ENCODE measurements at places on chromosomes 1 and 21. TPM values are rescaled to one million over a fixed set of nuclear protein-coding genes. Genes with fewer than 3 reads are reported as not detected.

The CELA3B gene
- 12,815 TPM for total RNA-seq

DNA sequence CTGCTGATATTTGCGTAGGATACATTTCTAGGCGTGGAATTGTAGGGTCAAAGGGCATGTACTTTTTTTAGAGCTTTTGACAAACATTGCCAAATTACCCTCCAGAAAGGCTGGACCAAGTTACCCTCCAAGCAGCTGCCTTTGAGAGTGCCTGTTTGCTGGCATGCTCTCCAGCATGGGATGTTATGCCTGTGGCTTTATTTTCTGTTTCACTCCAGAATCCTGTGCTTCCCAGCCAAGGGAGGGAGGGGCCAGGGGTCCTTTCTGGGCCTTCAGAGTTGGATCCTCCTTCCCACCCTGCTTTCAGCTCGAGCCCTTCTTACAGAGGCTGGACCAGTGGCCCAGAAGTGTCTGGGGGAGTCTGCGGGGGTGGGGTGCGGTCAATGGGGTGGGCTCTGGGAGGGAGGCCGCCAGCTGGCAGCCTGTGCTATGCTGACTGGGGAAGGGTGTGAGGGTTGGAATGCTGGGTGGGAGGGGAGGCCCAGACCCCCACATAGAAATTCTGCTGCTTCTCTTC, 81.2 kb downstream of the EPHB2 start:
- peaks cover 13% of the 10 kb centered on the region for H3K4me1 ChIP-seq
- no peaks in the 10 kb centered on the region for H3K27me3 ChIP-seq
- H3K4me3 ChIP-seq = no peak overlapping the region
- no peak for DNase-seq
- H3K36me3 ChIP-seq = no peaks in the 10 kb centered on the region
- H3K27ac ChIP-seq = no peak overlapping the region

DNA sequence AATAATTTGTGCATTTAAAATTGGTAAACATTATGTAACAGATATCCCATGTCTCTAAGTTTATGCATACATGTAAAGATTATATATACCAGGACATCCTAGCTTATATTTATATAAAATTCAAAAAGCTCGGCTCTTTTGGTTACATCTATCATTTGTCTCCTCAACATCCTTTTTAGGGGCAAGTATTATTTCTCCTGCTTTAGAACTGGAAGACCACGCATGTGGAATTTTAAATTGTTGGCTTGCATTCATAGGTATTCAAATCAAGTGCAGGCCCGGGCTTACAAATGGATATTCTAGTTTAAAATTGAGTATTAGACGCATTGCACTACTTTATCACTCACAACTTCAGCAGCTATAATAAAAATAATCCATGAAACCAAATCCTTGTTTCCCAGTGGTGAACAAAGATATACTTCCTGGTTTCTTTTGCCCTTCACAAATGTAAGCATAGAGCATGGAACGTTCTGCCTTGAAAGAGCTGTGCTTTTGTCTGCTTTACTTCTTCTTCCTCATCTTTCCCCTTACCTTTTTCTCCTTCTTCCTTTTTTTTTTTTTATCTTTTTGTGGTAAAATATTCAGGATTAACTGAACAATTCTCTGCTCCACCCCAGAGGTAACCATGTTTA, 57.1 kb downstream of the DDAH1 start:
- peaks cover 45% of the 10 kb centered on the region for H3K4me1 ChIP-seq
- H3K36me3 ChIP-seq = no peaks in the 10 kb centered on the region
- no peak for DNase-seq
- H3K27me3 ChIP-seq = no peaks in the 10 kb centered on the region
- no peak overlapping the region for H3K4me3 ChIP-seq

DNA sequence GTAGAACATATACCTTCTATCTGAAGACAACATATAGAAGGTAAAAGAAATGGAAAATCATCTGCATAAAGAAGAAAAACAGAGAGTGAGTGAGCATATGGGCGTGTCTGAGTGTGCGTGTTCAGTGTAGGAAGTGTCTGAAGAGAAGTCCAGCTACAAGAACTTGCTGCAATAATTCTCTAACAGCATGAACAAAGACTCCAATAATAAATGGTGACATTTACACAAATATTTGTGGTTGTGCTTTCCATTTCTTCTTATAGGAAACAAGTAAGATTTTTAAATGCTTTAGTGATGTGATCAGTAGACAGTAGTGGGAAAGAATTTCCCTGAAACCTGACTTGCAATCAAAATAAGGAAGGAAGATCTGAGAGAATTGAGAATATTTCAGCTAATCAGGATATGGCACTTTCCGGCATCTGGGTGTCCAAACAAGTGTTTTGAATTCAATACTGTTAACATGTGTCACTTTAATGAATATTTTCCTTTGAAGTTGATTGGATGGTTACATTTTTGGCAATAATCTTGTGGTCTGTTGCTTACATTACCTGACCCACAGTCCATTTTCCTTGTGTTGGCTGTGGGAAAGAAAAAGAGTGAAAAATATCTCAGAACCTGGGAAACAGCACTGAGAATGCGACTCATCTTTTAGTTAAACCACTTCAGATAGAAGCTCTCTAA, 154.0 kb downstream of the TGFB2 start:
- no peaks in the 10 kb centered on the region for H3K4me1 ChIP-seq
- H3K27me3 ChIP-seq = no peaks in the 10 kb centered on the region
- H3K36me3 ChIP-seq = no peaks in the 10 kb centered on the region
- peak overlapping the region; percentile 65 for H3K27ac ChIP-seq
- H3K4me3 ChIP-seq = no peak overlapping the region
- DNase-seq = no peak

DNA sequence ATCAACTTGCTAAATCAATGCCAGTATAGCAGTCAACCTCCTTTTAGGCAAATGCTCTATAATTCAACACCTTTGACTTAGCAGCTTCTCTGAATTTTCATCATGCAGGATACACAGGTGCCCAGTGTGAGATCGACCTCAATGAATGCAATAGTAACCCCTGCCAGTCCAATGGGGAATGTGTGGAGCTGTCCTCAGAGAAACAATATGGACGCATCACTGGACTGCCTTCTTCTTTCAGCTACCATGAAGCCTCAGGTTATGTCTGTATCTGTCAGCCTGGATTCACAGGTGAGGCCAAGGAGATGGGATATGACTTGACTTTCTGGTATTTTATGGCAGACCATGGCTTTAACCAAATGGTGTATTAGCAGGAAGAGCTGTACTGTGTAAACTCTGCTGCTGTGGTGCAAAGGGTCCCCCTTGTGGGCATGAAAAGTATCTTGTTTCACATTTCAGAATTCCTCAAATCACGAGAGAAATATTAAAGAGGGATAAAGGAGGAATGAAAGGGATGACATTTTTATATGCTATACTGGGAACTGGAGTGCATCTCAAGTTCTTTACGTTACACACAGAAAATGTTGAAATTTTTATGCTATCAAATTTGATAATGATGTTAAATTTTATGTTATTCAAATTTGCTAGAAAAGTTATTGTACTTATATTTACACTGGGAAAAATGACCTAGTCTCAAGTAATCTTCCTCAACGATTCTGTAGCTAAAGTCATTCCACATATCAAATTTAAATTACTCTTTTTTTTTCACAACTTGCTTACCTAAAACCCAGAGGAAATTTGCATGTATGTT, 88.9 kb downstream of the CRB1 start:
- peaks cover 7% of the 10 kb centered on the region for H3K4me1 ChIP-seq
- H3K27me3 ChIP-seq = no peaks in the 10 kb centered on the region
- no peak overlapping the region for H3K27ac ChIP-seq

GRCh38 chr1:93324486-93325464, 20.9 kb upstream of the DR1 start:
- H3K27ac ChIP-seq = no peak overlapping the region
- no peaks in the 10 kb centered on the region for H3K36me3 ChIP-seq
- no peak overlapping the region for H3K4me3 ChIP-seq
- no peaks in the 10 kb centered on the region for H3K27me3 ChIP-seq
- no peak for DNase-seq

DNA sequence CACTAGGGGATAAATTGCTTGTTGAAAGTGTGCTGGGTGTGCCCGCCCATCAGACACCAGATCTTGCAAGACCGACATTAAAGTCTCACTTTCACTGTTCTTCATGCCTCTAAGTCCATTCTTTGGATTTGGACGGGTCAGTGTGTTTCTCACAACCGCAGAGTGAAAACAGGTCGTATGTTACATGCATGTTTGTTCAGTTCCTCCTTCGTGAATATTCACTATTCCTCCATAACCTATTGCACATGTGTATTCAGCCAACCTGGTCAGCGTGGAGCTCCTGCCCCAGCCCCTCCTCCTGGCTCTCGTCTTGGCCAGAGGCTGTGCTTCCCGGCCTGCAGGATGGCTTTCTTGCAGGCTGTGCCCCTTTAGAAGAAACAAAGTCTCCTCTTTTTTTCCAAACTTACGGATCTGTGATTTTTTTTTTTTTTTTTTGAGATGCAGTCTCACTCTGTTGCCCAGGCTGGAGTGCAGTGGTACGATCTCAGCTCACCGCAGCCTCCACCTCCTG, 2.2 kb upstream of the KRTAP10-6 start:
- H3K4me1 ChIP-seq = no peaks in the 10 kb centered on the region
- no peaks in the 10 kb centered on the region for H3K36me3 ChIP-seq
- no peaks in the 10 kb centered on the region for H3K27me3 ChIP-seq
- no peak overlapping the region for H3K4me3 ChIP-seq

The DPT gene
- total RNA-seq = 25.4 TPM

The LEMD1 gene
- total RNA-seq = not detected

The KANK4 gene
- 9.1 TPM for total RNA-seq

- H3K4me1 ChIP-seq = no peaks in the 10 kb centered on the region
- no peaks in the 10 kb centered on the region for H3K36me3 ChIP-seq
- H3K4me3 ChIP-seq = no peak overlapping the region
Observed at GRCh38 chr1:170481000-170481399, 51.0 kb upstream of the GORAB start.

The ASTN1 gene
- 0.66 TPM for total RNA-seq

DNA sequence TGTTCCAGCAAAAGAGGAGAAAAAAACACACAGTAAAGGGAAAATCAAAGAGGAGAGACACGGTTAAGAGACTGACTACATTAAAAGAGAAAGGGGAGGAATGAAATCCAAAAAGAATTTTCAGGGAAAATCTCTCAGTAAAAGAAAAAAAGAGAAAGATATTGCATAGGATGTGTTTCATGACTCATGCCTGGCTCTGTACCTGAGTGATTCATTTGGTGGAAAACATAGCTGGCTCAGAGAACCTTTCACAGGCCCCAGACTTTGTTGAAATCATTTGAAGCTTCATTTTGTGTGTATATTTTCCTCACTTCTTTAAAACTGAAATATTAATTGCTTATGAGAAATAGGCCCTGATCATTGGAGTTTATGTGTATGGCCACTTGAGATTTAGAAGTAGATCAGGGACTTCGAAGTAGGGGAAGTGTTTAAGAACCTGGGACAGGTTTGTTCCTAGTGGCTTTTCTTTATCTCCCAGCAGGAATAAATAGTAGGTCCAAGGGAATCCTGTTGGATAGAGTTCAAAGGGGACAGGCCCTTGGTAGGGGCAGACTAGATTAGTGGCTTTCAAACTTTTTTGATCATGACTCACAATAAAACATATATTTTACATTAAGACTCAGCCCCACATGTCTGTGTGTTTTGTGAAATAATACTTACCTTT, 239.1 kb upstream of the SGIP1 start:
- H3K4me1 ChIP-seq = no peaks in the 10 kb centered on the region
- no peak for DNase-seq
- no peak overlapping the region for H3K27ac ChIP-seq
- no peak overlapping the region for H3K4me3 ChIP-seq
- no peaks in the 10 kb centered on the region for H3K36me3 ChIP-seq

The CFHR3 gene
- total RNA-seq = not detected

GRCh38 chr1:107405236-107405635, 264.4 kb downstream of the NTNG1 start:
- no peaks in the 10 kb centered on the region for H3K4me1 ChIP-seq
- no peak overlapping the region for H3K4me3 ChIP-seq
- H3K27ac ChIP-seq = no peak overlapping the region
- DNase-seq = peak; percentile 5
- no peaks in the 10 kb centered on the region for H3K36me3 ChIP-seq
- H3K27me3 ChIP-seq = no peaks in the 10 kb centered on the region

- no peak overlapping the region for H3K4me3 ChIP-seq
- H3K27me3 ChIP-seq = no peaks in the 10 kb centered on the region
- H3K36me3 ChIP-seq = no peaks in the 10 kb centered on the region
- no peak for DNase-seq
- H3K4me1 ChIP-seq = no peaks in the 10 kb centered on the region
- H3K27ac ChIP-seq = peak overlapping the region; percentile 45
Observed at GRCh38 chr1:186618401-186619170, 61.6 kb downstream of the PTGS2 start.

DNA sequence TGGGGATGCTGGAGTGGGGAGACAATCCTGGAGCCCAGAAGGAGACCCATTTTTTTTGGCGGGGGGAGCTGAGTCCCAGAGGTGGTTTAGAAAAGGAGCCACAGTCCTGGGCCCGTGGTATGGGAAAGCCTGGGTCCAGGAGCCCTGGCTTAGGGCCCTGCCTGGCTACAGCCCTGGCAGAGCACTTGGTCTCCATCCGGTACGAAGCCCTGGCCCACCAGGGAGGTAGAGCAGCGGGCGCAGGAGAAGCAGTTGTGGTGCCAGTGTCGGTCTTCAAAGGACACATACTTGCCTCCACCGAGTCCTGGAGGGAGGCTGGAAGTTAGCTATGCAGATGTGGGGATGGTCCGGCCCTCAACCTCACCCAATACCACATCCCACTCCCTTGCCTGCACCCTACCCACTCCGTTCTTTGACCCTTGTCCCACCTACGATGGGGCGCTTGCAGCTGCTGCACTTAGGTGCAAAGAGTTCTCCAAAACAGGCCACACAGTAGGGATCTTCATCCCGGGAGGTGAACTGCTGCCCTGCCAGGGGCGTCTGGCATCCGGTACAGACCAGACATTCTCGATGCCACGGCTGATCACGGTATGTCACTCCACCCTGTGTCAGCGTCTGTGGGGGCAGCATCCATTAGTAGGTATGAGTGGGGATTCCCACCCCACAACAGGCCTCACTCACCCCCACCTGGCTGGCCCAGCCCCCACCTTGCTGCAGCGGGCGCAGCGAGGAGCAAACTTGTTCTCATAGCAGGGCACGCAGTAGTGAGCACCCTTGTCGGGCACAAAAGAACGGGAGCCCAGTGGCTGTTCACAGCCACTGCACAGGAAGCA, 7.7 kb upstream of the SF3A3 start:
- H3K27ac ChIP-seq = peak overlapping the region; percentile 56
- H3K27me3 ChIP-seq = no peaks in the 10 kb centered on the region
- no peak for DNase-seq

DNA sequence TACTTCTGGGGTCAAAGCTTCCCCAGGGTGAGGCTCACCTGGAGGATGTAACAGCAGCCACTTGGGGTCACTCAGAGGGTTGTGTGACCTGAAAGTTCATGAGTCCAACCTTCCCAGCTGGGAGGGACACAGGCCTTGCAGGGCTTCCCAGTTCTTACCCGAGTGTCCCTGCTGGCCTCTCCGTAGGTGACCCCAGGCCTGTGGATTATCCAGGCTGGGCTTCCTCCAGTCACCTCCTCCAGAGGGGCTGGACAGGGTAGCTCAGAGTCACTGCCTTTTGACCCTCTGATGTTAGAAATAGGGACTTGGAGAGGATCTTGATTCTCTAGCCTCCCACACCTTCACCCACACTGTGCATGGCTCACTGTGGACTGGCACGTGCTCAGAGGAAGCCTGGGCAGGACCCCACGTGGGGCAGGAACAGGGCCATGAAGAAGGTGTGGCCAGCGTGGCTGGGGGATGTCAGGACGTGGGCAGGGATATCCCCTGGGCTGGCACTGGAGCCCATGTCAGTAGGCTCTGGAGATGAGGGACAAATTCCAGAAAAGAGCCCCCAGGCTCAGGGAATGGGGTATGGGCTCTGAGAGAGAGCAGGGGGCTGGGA, 131.8 kb downstream of the ACTL8 start:
- H3K4me3 ChIP-seq = no peak overlapping the region
- H3K36me3 ChIP-seq = no peaks in the 10 kb centered on the region
- DNase-seq = no peak
- peaks cover 17% of the 10 kb centered on the region for H3K4me1 ChIP-seq
- H3K27me3 ChIP-seq = no peaks in the 10 kb centered on the region

The SLC30A7 gene
- 13.5 TPM for total RNA-seq
